Parietal lobe (tissue), 2 donors: ENCODE measurements at places on chromosomes 7 and 10. TPM values are rescaled to one million over a fixed set of nuclear protein-coding genes. Genes with fewer than 3 reads are reported as not detected.

Gene SYCE1
- total RNA-seq = 2.2 TPM

Gene SPAM1
- not detected for total RNA-seq

Gene ADAP1
- 30.4 TPM for total RNA-seq

Gene CALCR
- not detected for total RNA-seq

Gene HTR7
- 16.3 TPM for total RNA-seq
